ENCODE measurements at places on chromosomes 1 and 21. TPM values are rescaled to one million over a fixed set of nuclear protein-coding genes. Genes with fewer than 3 reads are reported as not detected.

TAS1R1 gene
- not detected for total RNA-seq

AKT3 gene
- total RNA-seq, result 32.2 TPM

MAP1LC3C gene
- 0.28 TPM for total RNA-seq

EXO1 gene
- 29.1 TPM for total RNA-seq

OR2T35 gene
- not detected for total RNA-seq

SLAMF9 gene
- 0.28 TPM for total RNA-seq

PLPPR4 gene
- 5.2 TPM for total RNA-seq

ZMYM1 gene
- total RNA-seq, result 25.4 TPM
